ENCODE measurements at places on chromosomes 1 and 21.

DNA sequence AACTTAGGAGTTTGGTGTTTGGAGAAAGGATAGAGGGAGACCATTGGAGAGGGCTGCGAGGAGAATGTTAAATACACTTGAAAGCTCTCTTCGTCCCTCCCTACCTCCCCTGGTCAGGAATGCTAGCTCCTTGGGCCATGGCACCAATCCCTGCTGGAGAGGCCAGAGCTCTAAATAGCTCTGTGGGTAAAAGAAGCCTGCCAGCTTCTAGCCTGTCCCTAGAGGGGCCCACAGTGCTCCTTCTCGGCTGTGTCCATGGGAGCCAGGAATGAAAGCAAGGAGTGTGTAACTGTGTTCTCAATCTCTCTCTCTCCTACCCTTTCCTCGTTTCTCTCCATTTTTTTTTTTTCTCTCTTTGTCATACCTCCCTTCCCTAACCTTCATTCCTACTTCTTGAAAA lies at the start of gene CCDC190:
Gene CCDC190, minus strand, starts transcription at position 75 of the 400 bp plus-strand sequence. CDS start 1,529 bp downstream, outside the sequence.
- no peak for DNase-seq

GRCh38 chr21:38439426-38439825 lies 58.9 kb downstream of the ERG start:
- DNase-seq = no peak

GRCh38 chr1:14848625-14849024 lies 250.1 kb downstream of the KAZN start:
- no peak for DNase-seq

GRCh38 chr1:91406773-91407389 lies 2.2 kb upstream of the HFM1 start:
- no peak for DNase-seq

DNA sequence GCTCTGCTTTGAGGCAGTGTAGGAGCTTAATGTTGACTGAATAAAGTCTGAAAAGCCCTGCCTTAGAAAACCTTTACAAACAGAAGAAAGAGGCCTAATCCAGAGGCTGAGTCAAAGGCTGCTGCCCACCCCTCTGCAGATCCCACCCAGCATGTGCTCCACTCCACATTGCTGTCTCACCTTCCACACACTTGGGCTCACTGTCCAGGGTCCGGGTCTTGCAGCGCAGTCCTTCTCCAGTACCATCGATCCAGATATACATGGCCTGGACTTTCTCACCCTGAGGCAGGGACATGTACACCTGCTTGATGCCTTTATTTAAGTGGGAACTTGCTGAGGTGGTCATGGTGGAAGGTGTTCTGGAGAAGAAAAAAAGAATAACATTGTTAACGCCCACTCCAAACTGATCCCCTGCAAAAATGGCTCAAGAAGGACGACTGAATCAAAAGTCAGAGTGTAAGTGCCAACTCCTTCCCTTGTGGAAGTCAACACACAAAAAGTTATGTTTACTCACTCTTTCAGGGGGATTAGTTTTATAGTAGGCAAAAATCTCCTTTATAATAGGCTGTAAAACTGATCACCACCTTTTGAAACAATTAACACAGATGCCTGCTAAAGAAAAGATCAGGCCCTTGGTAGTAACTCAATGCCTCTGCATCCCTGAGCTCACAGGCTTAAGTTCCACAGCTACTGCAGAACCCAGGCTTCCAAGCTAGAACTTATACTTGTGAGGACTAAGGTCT lies 3.0 kb downstream of the GLUL start:
- no peak for DNase-seq

GRCh38 chr1:204529371-204529895 lies 13.2 kb downstream of the MDM4 start:
- DNase-seq = no peak

DNA sequence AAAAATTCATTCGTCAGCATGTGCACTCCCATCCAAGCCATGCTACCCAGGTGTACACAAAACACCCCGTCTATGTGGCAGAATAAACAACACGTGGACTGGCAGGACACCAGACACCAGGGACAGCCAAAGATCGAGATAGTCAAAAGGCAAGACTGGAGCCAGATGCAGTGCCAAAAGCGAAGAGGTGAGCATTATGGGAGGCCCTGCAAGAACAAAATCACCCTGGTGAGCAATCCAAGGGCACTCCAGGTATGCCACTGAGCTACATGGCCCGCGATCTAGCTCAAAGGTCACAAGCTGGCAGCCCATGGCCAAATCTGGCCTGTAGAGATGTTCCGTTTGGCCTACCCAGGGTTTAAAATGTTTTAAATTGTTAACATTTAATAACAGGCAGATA lies 33.7 kb downstream of the PLPP3 start:
- DNase-seq = no peak

- DNase-seq = no peak
Observed at GRCh38 chr1:205760606-205761005, 10.6 kb upstream of the NUCKS1 start.

GRCh38 chr1:159040893-159041724 lies 31.4 kb downstream of the IFI16 start:
- DNase-seq = no peak

- peak; percentile 59 for DNase-seq
Observed at GRCh38 chr1:72284348-72285073, 2.2 kb upstream of the NEGR1 start.

DNA sequence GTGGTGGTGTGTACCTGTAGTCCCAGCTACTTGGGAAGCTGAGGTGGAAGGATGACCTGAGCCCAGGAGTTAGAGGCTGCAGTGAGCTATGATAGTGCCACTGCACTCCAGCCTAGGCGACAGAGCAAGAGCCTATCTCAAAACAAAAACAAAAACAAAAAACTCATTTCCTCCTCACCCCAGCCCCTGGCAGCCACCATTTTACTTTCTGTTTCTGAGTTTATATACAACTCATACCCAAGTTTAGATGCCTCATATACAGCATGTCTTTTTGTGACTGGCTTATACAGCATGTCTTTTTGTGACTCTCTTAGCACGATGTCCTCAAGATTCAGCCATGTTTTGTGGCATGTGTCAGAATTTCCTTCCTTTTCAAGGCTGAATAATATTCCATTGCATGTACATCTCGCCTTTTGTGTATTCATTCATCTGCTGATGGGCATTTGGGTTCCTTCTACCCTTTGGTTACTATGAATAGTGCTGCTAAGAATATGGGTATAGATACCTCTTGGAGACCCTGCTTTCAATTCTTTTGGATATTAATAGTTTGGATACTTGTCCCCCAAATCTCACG lies 14.7 kb downstream of the COA7 start:
- no peak for DNase-seq
